Left kidney (tissue), 8 donors: ENCODE measurements at places on chromosomes 2 and 18. TPM values are rescaled to one million over a fixed set of nuclear protein-coding genes. Genes with fewer than 3 reads are reported as not detected.

ASB3 gene
- polyA plus RNA-seq = 36.5 TPM

POTEJ gene
- not detected for polyA plus RNA-seq

EMX1 gene
- 37.9 TPM for polyA plus RNA-seq

HTRA2 gene
- polyA plus RNA-seq = 29.8 TPM
